ENCODE measurements at places on chromosomes 7 and 10.
A peak's percentile ranks its signal among the peaks of the same experiment; 100 is the strongest.

DNA sequence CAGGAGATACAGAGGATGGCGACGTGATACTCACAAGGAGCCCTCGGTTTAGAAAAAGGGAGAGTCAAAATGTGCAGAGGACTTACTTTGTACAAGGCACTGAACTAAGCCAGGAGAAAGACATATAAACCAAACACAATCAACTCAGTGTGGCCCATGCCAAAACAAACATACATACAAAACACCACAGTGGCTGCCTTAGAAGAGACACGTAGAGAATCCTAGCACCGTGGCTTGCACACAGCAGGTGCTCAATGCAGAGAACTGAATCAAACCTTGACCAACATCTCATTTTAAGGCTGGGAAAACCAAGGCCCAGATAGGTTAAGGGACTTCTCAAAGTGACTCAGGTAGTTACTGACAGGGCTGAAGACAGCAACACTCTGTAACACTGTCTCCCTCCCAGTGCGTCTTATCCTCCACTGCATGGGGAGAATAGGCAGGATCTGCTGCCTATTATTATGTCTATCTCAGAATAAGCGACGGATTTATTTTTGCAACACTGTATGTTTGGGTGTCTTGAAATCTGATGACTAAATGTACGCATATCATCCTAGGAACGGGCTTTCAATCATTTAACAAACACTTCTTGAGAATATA lies 11.0 kb downstream of the SORBS1 start:
- no peak for DNase-seq

GRCh38 chr10:30915146-30915545 lies 116.5 kb downstream of the ZNF438 start:
- no peak for DNase-seq

DNA sequence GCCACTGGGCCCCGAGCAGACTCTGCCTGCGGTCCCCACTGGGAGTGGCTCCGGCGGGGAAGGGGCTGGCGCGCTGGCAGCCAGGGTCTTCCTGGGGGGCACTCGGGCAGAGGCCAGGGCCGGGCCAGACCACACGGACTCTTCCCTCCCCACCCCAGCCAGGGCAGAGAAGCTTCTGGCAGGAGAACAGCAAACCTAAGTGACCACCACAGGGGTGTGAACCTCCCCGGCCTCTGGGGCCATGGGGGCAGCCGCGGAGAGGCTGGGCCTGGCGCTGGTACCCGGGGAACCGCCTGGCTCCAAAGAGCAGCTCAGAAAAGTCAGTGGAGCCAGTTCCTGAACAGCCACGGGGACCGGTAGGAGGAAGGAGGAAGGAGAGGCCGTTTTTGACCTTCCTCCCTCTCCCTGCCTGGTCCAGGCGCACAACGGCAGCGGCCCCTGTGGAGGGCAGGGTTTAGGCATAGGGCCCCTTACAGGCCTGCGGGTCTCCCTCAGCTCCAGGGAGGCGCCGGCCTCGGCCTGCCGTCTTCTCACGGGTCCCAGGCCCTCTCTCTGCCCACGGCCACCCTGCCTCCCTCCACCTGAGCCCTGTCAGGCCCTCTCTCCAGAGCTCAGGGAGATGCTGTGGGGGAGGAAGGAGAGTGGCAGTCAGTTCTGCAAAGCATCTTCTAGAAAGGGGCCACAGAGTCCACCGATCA lies 51.8 kb downstream of the TMEM209 start:
- no peak for DNase-seq

- no peak for DNase-seq
These were observed 31.2 kb downstream of the GFRA1 start for GRCh38 chr10:116241642-116242410.

DNA sequence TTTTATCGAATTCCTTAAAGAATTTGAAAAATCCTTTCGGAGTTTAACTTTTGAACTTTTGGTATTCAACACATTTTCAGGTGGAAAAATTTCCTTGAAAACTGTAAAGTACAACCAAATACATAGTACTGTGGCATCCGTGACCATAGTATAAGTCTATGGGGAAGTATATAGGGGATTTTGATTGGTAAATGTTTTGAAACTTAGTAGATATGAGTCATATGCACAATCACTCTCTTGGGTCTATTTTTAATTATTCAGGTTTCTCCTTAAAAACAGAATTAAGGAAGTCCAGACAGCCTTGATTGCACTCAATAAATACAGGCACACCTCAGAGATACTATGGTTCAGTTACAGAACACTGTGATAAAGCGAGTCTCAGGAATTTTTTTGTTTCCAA lies 64.2 kb downstream of the AVL9 start:
- no peak for DNase-seq

DNA sequence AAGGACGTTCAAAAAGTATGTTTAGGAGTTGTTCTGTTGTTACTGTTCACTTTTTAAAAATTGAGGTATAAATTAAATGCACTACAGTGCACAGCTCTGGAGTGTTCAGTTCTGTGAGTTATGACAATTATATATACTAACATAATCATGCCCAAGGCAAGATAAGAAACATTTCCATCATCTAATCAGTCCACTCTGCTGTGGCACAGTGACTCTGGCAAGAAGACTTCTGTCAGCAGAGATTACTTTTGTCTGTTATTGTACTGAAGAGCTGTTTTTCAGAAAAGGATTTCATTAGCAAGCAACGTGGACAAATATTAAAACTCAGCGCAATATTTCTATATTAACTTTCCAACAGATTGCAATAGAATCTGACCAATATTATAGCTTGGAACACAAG lies 32.0 kb downstream of the ICA1 start:
- no peak for DNase-seq

DNA sequence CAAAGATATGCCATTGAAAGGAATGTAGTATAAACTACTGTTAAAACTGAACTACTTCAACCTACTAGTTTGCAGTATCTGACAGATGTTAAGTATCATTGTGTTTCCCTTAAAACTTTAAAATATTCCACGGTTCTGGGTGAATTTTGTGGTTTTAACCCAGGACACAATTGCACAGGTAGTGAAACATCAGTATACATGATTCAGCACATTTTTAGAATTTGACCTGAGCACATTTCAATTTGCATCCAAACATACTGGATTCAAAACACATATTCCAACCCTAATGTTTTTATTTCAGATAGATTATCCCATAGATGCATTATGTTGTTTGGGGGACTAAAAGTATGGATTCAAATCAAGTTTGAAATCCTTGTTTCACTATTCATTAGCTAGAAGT lies 129.9 kb upstream of the ZNF804B start:
- DNase-seq = no peak

DNA sequence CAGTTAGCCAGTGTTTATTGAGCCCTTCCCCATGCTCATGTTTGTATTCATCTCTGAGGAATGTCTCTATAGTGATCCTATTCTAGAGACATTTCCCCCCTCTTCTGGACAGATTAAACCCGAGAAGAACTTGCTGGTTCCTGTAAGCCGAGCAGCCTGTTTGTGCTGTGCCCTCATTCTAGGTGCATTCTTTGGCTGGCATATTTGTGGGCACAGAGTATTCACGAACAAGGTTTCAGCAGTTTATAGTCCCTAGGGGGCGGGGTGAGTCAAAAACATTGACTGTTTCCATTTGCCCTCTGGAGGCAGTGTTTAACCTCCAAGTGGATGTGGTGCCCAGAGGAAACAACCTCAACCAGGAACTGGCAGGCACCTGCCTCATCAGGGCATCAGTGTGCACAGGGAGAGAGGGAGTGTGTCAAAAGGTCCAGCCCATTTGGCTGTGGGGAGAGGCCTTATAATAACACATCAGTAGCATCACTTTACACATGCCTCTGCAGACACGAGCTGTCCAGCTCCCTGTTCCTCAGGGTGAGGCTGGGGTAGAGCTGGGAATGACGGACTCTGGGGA lies 273.3 kb upstream of the LRGUK start:
- DNase-seq = peak; percentile 8

DNA sequence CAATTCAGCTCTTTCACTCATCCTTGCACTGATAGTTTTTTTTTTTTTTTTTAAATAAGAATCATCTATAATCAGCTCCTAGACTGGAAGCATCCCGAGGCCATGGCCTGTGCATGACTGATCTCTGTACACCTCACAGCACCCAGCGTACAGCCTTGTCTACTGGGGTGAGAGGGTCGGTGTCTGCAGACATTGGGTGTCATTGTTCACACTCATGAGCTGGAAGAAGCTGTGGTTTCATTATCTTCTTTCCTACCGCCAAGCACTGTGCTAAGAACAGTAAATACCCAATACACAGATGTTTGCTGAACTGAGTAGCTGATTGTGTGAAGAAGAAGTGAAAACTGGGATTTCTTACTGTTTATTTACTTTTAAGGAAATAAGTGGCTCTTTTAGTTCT lies 123.6 kb downstream of the CLEC2L start:
- no peak for DNase-seq

GRCh38 chr10:97628228-97628627 lies 5.1 kb downstream of the MORN4 start:
- DNase-seq = no peak

DNA sequence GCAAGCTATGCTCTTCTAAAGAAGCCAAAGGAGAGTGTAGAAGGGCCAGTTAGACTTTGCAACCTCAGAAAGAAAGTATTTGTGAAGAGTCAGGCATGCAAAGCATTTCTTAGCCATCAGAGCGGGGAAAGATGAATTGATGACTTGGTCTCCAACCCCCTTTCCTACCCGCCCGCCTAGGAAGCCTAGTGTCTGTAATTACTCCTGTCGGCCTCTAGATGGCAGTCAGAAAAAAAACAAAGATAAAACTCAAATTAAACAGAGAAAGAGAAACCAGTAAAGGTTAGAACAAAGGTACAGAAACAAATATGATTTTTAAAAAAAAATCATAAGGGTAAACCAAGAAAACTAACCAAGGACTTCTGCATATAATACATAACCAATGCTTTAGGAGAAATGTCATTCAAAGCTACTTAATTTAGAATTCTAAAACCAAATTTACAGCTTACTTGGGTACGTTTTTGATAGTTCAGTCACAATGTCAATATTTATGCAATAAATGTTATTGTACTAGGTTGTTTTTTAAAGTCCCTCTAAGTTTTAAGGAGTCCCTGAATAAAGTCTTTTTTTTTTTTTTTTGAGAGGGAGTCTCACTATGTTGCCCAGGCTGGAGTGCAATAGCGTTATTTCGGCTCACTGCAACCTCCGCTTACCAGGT lies 97.6 kb downstream of the LYZL1 start:
- no peak for DNase-seq

DNA sequence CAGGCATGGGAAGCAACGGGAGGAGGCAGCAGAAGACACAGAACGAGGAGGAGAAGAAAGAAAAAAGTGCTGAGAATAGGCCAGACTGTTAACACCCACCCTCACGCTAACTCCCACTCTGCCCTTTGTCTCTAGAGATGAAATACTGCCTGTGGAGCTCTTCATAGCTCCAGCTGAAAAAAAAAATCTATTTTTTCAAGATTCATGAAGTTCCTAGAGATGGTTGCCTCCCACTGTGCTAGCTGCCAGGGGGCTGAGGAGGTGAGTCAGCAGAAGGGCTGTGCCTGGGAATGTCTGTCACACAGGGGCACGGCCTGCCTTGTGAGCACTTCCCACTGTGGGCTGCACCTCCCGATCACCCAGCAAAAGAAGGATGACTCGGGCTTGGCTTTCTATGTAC lies 144.5 kb downstream of the RNF216 start:
- no peak for DNase-seq

- no peak for DNase-seq
These were observed 35.8 kb downstream of the DNAJC9 start for GRCh38 chr10:73211106-73211811.

DNA sequence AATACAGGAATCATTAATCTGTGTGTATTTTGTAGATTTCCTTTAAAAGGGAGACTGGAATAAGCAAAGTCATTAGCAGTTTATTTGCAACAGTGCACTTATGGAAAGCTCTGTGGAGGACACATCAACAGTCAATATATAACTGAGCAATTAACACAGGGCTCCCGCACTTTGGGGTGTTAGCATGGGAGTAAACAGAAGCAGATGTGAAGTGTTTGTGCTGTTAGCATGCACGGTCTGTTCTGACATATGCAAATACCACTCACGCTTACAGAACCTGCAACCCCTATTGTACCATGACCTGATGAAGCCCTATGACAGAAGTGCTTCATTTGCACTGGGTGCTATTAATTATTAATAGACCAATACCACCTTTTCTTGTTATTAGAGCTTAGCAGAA lies 118.9 kb downstream of the PPP1R3A start:
- no peak for DNase-seq

DNA sequence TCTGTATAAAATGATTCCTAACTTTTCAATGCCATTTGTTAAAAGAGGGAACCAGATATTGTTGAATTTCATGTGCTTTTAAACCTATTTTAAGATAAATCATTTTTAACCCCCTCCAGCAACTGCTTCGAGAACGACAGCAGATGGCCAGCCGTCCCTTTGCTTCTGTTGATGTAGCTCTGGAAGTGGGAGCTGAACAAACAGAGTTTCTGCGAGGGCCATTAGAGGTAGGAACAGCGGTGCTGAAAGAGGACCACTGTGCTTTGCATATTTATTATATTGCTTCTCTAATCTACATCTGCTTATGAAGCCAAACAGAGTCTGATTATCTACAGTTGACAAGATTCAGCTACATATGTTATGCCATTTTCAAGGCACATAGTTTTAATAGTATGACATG lies 545.9 kb downstream of the GFRA1 start:
- no peak for DNase-seq

DNA sequence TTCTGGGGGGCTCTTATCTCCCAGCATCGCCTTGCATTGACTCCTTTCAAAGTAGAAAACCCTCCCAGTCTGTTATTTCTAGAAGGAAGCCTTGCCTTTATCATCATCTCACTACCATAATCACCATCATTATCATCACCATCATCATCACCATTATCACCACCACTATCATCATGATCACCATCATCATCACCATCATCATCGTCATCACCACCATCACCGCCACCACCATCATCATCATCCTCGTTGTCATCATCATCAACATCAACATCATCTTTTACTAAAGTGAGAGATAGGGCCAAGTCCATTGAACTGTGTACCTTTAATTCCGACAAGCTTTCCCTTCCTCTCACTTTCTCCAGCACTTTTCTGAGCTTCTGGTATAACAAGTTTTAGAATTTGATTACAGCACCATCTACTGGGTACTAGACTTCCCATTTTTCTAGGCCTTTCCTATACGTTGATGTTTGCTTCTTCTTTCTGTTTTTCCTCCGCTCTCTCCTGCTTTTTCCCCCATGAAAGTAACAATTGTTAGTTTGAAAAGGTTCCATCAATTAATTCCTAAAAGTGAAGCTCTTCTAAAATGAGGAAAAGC lies 226.4 kb downstream of the BUB3 start:
- DNase-seq = no peak

- DNase-seq = no peak
These were observed 30.7 kb upstream of the AQP1 start for GRCh38 chr7:30880941-30881340.

- DNase-seq = no peak
These were observed 183.0 kb downstream of the ARID5B start for GRCh38 chr10:62084451-62084850.
